ENCODE measurements at places on chromosomes 3 and 15.

GRCh38 chr15:68630211-68630555, 51.4 kb downstream of the CORO2B start:
- DNase-seq = no peak

GRCh38 chr15:63668601-63669000, 71.4 kb downstream of the FBXL22 start:
- DNase-seq = no peak

DNA sequence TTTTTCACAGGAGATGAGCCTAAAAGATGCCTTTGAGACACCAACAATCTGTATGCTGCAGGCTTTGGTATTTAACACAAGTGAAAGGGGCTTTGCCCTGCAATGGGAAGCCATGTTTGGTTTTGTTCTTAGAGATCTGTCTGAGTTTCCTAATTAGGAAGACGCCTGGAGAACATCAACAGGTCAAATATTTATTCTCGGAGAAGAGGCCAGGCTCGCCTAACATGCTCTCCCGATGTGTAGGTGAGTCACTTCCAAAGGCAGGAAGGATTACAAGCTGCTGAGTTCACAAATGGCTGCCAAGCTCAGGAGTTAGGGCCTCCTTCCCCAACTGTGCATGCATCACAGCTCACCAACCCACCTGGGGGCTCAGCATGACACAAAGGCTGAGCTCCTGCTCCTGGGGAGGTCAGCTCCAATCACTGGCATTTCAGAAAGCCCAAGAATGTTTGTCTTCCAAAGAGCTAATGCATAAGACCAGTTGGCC, 119.5 kb upstream of the PRICKLE2 start:
- DNase-seq = peak; percentile 97

DNA sequence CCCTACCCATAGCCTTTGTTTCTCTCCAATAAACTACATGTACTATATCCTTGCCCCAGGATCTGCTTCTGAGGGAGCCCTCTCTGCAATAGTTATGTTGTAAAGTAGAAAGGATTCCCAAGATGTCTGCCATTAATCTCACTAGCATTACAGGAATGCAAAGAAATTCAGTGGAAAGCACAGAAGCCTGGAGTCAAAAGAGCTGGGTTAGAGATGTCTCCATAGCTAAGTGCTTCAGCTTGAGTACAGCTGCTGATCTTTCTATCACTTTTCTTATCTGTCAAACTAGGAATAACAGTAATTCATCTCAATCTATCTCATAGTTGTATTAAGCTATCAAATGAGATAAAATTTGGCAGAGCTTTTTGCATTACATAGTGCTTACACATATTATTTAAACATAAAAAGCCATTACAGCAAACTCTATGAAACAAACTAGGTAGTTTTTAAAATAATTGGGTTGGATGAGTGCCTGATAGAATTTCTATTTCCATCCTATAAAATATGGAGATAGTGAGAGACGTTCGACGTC, 799.5 kb upstream of the SEMA6D start:
- no peak for DNase-seq

DNA sequence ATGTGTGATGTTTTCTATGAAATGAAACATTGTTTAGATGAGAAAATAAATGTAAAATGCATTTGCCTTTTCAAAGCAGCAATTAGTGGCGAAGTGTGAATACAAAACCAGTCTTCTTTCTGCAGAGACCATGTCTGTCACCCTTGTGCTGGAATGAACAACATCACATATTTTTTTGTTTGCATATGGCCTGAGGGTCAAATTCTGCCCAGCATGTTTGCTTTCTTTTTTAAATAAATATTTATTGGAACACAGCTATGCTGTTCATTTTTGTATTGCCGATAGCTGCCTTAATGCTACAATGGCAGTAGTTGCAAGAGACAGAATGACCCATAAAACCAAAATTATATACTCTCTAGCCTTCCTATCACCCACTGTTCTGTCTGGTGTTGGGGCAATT, 75.3 kb upstream of the SNRPN start:
- no peak for DNase-seq

- peak; percentile 78 for DNase-seq
Observed at GRCh38 chr3:158768881-158769543, 32.8 kb upstream of the MFSD1 start.

GRCh38 chr15:60590935-60591495, 112.1 kb upstream of the ICE2 start:
- peak; percentile 67 for DNase-seq

DNA sequence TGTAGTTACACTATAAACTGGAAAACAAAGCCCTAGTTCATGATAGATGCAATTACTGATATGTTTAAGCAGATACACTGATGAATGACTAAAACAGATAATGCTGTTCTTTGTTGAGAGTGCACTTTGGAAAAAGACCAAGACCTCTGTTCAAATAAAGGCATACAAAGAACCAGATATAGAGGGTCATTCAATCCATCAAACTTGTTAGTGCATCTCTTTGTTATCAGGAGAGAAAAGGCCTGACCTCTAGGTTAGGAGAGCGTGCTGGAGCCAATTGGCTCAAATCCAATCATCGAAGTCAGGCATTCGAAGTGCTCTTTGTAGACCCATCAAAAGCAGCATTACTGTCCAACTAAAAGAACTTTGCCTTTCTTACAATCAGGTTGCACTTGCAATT, 124.2 kb downstream of the TFG start:
- DNase-seq = no peak

DNA sequence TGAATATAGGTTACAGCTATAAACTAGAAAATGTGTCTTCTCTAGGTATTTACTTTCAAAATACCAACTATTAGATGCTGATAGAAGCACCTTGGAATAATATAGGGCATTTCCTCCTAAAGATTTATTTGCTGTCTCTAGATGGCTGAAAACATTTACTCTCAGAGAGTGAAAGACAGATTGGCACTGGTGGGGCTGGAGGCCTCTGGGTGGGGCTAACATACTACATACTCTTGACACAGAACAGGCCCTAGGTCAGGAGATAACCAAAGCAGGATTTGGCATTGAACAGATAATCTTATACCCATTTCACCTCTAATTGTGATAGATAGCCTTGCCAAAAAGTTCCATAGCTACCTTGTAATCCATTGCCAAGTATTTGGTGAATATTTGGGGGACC, 253.3 kb upstream of the TBC1D5 start:
- no peak for DNase-seq

DNA sequence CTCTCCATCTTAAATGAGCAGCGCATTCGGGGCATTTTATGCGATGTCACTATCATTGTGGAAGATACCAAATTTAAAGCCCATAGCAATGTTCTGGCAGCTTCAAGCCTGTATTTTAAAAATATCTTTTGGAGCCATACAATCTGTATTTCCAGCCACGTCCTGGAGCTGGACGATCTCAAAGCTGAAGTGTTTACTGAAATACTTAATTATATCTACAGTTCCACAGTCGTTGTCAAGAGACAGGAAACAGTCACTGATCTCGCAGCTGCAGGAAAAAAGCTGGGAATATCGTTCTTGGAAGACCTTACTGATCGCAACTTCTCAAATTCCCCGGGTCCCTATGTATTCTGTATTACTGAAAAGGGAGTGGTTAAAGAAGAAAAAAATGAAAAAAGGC, 44.4 kb upstream of the RASA2 start:
- no peak for DNase-seq

- peak; percentile 91 for DNase-seq
Observed at GRCh38 chr3:182182531-182182968, 470.8 kb downstream of the SOX2 start.

- DNase-seq = no peak
Observed at GRCh38 chr3:27723456-27723814, 1.3 kb upstream of the EOMES start.

- DNase-seq = peak; percentile 30
Observed at GRCh38 chr3:147361454-147362420, 44.6 kb downstream of the ZIC4 start.

- DNase-seq = no peak
Observed at GRCh38 chr3:54079730-54080325, 42.5 kb upstream of the CACNA2D3 start.

DNA sequence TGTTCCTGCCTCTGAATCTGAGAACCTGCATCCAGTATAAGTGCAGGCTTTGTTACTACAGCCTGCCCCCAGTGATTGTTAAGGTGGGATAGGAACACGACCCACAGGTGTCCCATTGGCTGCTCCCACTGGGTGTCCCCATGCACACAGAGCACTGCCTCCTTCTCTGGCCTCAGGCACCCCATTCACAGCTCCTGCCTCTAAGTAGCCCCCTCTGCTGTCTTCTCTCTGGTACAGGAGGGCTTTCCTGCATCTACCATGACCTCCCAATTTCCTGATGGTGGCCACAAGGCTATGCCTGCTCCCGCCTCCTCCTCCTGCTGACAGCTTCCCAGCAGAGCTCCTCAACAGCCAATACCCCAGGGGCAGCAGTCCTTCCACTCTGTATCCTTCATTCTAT, 238.6 kb upstream of the TMC3 start:
- no peak for DNase-seq

- no peak for DNase-seq
Observed at GRCh38 chr15:67177752-67178151, 76.7 kb downstream of the AAGAB start.

DNA sequence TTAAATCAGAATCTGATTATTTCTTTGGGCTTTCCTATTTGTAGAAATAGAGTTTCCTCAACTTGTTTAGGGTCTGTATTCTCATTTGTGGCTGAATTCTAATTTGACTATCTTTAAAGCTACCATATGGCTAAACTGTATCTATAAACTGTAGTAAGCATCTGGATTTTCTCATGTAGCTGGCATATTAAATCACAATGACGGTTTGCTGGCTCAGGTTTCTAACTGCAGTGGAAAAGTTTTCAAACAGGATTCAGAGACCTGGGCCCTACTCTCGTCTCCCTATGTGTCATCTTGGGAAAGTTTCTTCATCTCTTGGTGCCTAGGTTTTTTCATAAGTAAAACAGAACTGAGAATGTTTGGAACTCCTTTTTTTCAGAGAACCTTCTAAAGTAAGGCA, 68.3 kb downstream of the GALK2 start:
- no peak for DNase-seq

GRCh38 chr15:57785039-57785438, 78.5 kb downstream of the POLR2M start:
- DNase-seq = no peak

DNA sequence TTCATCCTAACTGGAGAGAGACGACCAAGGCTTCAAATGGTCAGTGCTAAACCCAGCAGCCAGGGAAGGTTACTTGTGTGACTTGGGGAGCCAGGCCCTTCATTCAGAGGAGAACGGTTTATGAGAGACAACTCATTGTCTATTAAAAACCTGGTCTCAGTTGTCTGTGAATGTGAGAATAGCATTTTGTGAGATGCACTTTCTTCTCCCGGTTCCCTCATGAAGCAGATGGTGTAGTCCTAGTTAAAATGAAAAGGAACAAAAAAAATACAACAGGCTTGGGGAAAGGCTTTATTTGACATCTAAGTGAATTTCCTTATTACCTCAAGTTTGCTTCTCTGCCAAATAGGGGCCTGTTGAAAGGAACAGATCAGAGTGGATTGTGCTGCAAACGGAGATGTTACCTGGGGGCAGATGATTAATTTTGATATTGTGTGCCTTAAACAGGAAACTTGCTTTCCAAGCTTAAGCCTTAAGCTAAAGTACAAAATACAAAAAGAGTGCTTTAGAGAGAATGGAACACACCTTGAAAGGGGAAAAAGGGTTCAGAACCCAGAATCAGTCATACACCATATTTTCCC, 202.7 kb upstream of the BHLHE40 start:
- no peak for DNase-seq

GRCh38 chr15:23472678-23473077, 25.6 kb upstream of the GOLGA6L2 start:
- no peak for DNase-seq

- DNase-seq = no peak
Observed at GRCh38 chr15:70498096-70498626, 265.2 kb downstream of the UACA start.

- DNase-seq = peak; percentile 94
Observed at GRCh38 chr3:49900491-49901153, 3.1 kb downstream of the MST1R start.

GRCh38 chr3:14374444-14374883, 27.9 kb upstream of the SLC6A6 start:
- DNase-seq = peak; percentile 53

- DNase-seq = peak; percentile 44
Observed at GRCh38 chr3:81581966-81582599, 179.4 kb downstream of the GBE1 start.

- DNase-seq = no peak
Observed at GRCh38 chr3:146115619-146116018, 45.4 kb downstream of the PLOD2 start.

DNA sequence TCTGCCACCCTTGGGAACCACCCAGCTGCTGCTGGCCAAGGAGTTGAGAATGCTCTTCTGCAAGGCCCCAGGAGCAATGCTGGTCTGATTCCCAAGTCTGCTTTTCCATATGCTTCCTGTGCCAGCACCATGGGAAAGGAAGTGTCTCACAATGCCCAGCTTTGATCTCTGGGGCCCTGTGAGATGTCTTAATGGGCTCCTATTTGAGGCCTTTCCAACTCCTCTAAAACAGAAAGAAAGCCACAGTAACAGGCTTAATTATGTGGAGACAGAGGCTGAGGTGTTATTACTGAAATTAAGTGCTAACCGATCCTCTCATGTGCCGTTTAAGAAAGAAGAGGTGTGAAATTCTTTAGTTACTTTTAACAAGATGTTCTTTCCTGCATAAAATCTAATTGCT, 4.5 kb downstream of the EOGT start:
- DNase-seq = no peak

GRCh38 chr15:41913256-41913655, 19.4 kb upstream of the SPTBN5 start:
- no peak for DNase-seq

GRCh38 chr15:25741256-25741580, 121.9 kb downstream of the ATP10A start:
- no peak for DNase-seq

DNA sequence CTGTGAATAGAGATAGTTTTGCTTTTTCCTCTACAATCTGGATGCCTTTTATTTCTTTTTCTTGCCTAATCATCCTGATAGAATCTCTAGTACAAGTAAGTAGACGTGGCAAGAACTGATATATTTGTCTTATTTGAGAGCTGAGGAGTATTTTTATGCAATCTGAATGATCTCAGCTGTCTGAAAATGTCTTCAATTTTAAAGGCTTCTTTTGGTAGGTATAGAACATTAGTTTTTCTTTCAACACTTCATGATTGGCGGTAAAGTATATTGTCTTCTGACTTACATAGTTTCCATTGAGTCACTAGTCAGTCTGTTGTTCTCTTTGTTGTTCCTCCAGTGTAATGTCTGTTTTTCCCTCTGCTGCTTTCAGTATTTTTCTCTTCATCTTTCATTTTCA, 31.3 kb downstream of the MGA start:
- no peak for DNase-seq

DNA sequence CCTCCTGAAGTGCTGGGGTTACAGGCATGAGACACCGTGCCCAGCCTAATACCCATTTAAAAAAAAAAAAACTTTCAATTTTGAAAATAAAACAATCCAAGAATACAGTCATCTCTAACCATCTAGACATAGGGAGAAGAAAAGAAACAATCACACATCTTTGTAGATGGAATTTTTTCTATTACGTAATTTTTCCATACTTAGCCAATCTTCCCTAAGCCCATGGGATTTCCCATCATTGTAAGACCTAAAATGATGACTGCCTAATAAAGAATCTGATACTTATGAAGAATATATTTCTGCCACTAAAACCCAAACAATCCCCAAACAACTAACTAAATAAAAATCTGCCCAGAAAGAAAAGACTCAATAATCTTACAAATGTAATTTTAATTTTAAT, 88.7 kb downstream of the CBLB start:
- no peak for DNase-seq

All from kidney tubule cell (primary cell).